ENCODE measurements at places on chromosomes 16 and 17. TPM values are rescaled to one million over a fixed set of nuclear protein-coding genes. Genes with fewer than 3 reads are reported as not detected.

DNA sequence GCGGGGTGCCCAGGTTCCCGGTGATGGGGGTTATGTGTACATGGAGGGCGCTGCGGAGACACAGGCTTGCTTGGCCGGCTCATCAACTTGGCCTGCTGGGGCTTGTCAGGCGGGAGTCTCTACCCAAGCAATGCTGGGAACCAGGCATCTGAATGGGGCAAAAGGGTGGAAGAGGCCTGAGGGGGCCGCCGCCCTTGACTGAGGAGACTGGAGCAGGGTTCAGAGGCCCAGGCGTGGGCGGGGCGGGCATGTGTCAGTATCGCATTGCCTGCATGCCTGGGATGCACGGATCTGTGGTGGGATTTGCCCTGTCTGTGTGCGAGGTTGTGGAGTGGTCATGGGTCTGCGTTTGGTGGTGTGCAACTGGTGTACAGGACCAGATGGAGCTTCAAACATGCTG is 21.1 kb downstream of the ARHGAP23 start:
- DNase-seq, result no peak
- peaks cover 23% of the 10 kb centered on the region for H3K4me1 ChIP-seq
- H3K27ac ChIP-seq, result peak overlapping the region; percentile 22
- no peak overlapping the region for H3K4me3 ChIP-seq
- no peaks in the 10 kb centered on the region for H3K36me3 ChIP-seq

DNA sequence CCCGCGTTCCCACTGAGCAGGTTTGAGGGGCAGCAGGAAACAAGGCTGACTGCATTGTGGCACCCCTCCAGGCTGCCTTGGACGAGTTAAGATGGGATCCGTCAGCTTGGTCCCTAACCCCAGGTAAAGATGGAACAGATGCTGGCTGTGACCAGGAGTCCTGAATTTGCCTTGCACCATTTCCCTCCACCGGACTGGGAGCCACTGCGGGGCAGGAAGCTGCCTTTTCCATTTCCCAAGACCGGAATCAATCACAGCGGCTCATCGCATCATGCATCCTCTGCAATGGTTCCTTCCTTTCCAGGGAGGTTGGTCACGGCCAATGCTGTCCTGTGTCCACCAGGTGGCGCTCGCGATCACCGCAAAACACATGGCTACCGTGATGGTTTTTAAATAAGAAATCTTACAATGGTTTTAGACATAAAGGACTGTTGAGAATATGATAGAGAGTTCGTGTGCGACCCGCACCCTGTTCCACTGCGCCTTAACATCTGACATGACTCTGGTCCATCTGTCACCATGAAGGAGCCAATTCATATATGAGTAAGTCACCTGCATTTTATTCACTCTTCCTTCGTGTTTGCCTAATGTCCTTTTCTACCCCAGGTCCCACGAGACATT is 6.8 kb upstream of the MEAK7 start:
- H3K36me3 ChIP-seq, result no peaks in the 10 kb centered on the region
- no peak overlapping the region for H3K4me3 ChIP-seq
- H3K27me3 ChIP-seq, result no peaks in the 10 kb centered on the region
- DNase-seq, result peak; percentile 96
- H3K27ac ChIP-seq, result no peak overlapping the region

DNA sequence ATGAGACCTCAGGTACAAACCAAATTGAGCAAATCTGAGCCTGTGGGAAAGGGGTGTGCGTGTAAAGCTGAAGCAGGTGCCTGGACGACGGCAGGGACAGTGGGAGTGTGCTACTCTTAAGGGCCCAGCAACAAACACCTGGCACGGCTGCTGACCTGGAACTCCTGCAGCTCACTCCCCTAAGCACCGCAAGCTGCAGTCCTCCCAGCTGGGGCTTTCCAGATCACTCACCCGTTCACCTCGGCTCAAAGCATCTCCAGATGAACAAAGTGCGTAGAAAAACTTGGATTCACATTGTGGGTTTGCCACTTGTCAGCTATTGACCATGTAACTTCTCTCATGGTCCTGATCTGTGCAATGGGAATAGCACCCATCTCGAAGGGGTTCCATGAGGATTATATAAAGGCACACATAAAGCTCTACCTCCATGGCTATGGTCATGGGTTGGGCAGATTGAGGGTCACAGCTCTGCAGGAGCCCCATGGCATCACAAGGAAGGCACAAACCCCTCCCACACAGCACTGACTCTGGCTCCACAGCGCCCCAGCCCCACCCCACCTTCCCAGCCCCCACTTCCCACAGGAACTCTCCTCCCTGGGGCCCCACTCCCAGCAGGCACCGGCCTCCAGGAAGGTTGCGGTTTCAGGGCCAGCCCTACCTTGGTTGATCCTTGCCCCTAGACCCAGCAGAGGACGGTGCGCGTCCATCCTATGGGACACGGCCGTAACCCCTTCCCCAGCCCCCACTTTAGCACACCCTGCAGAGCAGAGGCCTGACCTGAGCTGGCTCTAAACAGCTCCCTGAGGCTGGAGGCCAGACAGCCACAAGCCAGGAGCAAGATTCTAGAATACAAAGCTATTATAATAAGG is 21.9 kb downstream of the ST3GAL2 start:
- H3K27ac ChIP-seq, result no peak overlapping the region
- peaks cover 55% of the 10 kb centered on the region for H3K4me1 ChIP-seq
- no peak overlapping the region for H3K4me3 ChIP-seq
- H3K27me3 ChIP-seq, result no peaks in the 10 kb centered on the region
- DNase-seq, result no peak

GRCh38 chr17:63479495-63480184 is 2.8 kb downstream of the ACE start:
- H3K4me3 ChIP-seq, result no peak overlapping the region
- peaks cover 11% of the 10 kb centered on the region for H3K4me1 ChIP-seq
- peaks cover 15% of the 10 kb centered on the region for H3K27me3 ChIP-seq
- DNase-seq, result peak; percentile 51
- no peaks in the 10 kb centered on the region for H3K36me3 ChIP-seq
- H3K27ac ChIP-seq, result no peak overlapping the region

- H3K4me3 ChIP-seq, result no peak overlapping the region
- no peaks in the 10 kb centered on the region for H3K4me1 ChIP-seq
- no peak overlapping the region for H3K27ac ChIP-seq
- no peak for DNase-seq
- no peaks in the 10 kb centered on the region for H3K27me3 ChIP-seq
These were observed 51.2 kb downstream of the SOX9 start for GRCh38 chr17:72171703-72172667.

DNA sequence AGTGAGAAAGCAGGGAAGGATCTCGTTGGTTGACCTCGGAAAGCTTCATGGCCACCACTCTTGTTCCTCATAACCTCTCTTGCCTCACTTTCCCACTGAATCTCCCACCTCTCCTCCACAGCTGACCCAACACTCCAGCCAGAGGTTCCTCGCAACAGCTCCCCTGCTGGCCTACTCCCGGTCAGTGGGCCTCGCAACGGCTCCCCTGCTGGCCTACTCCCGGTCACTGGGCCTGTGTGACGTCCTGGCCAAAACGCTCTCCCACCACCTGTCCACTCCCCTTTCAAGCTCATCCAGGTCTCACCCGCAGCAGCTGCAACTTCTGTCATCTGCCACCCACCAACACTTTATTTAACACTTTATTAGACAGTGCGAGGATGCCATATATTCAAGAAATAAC is 149.1 kb downstream of the VPS53 start:
- H3K27me3 ChIP-seq, result no peaks in the 10 kb centered on the region
- DNase-seq, result no peak
- peaks cover 16% of the 10 kb centered on the region for H3K4me1 ChIP-seq
- no peak overlapping the region for H3K4me3 ChIP-seq
- peaks cover 40% of the 10 kb centered on the region for H3K36me3 ChIP-seq
- no peak overlapping the region for H3K27ac ChIP-seq

- no peak overlapping the region for H3K4me3 ChIP-seq
- DNase-seq, result peak; percentile 66
- H3K27ac ChIP-seq, result peak overlapping the region; percentile 83
- H3K36me3 ChIP-seq, result peaks cover 81% of the 10 kb centered on the region
These were observed 12.3 kb upstream of the LGALS3BP start for GRCh38 chr17:78991906-78992532.

DNA sequence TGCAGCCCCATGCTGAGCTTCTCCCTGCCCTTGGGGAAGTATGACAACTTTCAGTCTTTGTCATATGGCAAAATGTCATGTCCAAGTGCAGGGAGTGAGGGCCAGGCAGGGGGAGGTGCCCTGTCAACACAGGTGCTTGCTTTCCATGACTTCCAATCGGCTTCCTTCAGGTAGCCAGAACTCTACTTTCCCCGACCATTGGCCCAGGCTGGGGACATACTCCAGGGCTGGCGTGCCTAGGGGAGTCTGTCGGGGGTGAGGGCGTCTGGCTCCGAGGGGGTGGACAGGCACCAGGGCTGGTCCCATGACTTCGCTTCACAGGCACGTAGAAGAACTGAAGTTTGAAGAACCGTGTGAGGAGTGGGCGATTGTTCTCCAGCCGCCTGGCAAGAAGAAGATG is 19.8 kb upstream of the PIK3R6 start:
- H3K27ac ChIP-seq, result no peak overlapping the region
- no peak overlapping the region for H3K4me3 ChIP-seq
- no peak for DNase-seq
- H3K27me3 ChIP-seq, result no peaks in the 10 kb centered on the region
- H3K36me3 ChIP-seq, result peaks cover 96% of the 10 kb centered on the region

GRCh38 chr17:62681939-62682381 is 54.5 kb downstream of the MRC2 start:
- no peaks in the 10 kb centered on the region for H3K27me3 ChIP-seq
- no peaks in the 10 kb centered on the region for H3K4me1 ChIP-seq
- H3K36me3 ChIP-seq, result peaks cover 10% of the 10 kb centered on the region
- H3K4me3 ChIP-seq, result no peak overlapping the region
- H3K27ac ChIP-seq, result no peak overlapping the region

- no peaks in the 10 kb centered on the region for H3K4me1 ChIP-seq
- H3K4me3 ChIP-seq, result no peak overlapping the region
These were observed 18.8 kb downstream of the LRRC36 start for GRCh38 chr16:67345401-67345800.

KRTAP4-4 gene
- not detected for total RNA-seq

SNX11 gene
- 31.8 TPM for total RNA-seq

ZNF423 gene
- total RNA-seq, result 3.6 TPM
